ENCODE measurements at places on chromosomes 4 and X. TPM values are rescaled to one million over a fixed set of nuclear protein-coding genes. Genes with fewer than 3 reads are reported as not detected.

- DNase-seq: no peak
Measured at GRCh38 chrX:3271834-3272186, 74.6 kb downstream of the MXRA5 start.

CT45A8 gene
- total RNA-seq: not detected

ADGRL3 gene
- total RNA-seq: not detected

DCAF4L1 gene
- total RNA-seq: 0.24 TPM

FAT4 gene
- total RNA-seq: not detected

DNA sequence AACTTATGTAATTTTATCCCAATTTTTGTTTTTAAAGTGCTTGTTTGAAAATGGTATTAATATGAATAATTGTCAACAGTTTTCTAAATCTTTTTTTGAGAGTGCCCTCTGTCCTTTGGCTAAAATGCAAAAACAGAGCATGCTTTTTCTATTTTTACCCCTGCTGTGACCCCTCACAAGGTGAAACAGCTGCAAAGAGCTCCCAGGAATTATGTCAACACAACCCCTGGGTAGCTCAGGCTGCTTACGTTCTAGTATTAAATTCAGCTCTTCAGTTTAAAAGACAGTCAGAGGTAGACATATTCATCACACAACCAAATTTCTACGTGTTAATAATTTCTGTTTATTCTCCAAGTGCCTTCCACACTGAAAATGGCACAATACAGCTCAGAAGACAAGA, 367.5 kb downstream of the PRDM5 start:
- DNase-seq: no peak

GRCh38 chr4:87975466-87975865, at the start of gene SPP1:
Gene SPP1, plus strand, starts transcription at chr4:87975714. Its CDS starts 1,182 bp downstream, at chr4:87976896.
- DNase-seq: no peak

SORCS2 gene
- total RNA-seq: 0.05 TPM

- no peak for DNase-seq
Measured at GRCh38 chr4:8725845-8726244, 133.3 kb downstream of the CPZ start.

C1QTNF7 gene
- total RNA-seq: not detected

Measured in activated T-cell treated with anti-CD3 and anti-CD28 coated beads, Interleukin-2, amount 50 U/mL, for 72 hours (primary cell).